ENCODE measurements at places on chromosomes 7 and 10.

GRCh38 chr7:92631850-92632487 is 41.8 kb upstream of the FAM133B start:
- no peak for DNase-seq

DNA sequence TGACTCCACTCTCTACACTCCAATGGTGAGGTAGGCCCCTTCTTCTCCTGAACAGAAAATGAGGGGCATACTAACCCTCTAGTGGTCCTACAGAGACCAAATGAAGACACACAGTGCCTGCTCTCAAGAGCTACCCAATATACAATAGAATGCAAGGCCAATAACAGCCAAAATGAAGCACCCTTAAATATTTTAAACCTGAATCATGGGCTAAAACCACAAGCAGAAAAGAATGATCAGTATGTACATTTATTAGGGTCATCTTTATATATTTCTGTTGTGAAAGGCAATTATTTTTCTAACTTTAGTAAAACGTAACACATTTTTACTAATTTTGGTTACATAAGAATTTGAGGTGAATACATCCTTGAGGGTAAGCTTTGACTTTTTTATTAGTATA is 49.9 kb upstream of the COL1A2 start:
- no peak for DNase-seq

GRCh38 chr10:14010101-14010558 is 320.6 kb downstream of the FRMD4A start:
- DNase-seq = no peak

DNA sequence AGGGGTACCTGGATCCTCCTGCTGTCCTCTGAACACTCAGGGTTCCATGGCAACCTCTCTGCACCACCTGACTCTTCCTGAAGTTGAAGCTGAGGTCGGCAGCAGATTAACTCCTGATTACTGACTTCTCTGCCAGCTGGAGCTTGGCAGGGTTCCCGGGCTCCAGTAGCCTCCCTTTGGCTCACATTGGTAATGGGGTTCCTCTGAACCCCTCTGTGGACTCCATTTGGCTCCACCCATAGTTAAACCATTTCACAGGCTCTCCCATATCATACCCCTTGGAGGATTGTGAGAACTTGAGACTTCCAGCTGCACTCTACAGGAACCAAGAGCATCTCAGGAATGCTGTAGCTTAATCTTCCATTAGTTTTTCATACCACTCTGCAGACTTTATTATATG is 292.5 kb downstream of the HDAC9 start:
- DNase-seq = no peak

- DNase-seq = no peak
Measured at GRCh38 chr10:98041352-98042043, 11.1 kb upstream of the CRTAC1 start.

GRCh38 chr7:2812114-2812487 is 32.0 kb downstream of the GNA12 start:
- no peak for DNase-seq

DNA sequence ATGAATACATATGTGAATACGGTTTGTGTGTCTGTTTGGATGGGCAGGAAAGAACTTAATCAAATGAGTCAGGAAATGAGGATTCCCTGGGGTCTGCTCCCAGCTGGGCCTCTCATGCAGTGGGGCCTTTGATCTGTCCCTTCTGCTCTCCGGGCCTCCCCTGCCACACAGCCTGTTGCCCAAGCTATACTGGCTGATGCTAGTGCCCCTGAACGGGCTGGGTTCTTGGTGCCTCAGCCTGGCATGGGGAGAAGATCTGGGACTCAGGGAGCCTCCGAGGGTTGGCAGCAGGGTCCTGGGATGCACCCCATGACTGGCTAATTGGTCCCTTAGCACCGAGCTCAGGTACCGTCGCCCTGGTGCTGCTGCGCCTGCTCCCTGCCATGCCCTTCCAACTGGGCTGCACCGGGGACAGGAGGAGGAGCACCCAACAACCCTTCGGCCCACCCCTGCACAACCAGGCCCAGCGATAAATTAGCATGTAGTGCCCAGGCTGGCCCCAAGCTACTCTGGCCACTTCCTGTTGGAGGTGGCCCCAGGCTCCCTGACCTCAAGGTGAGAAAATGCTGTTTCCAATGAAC is 59.9 kb upstream of the DUSP5 start:
- no peak for DNase-seq

- DNase-seq = no peak
Measured at GRCh38 chr7:151810441-151811232, 66.3 kb downstream of the PRKAG2 start.

GRCh38 chr10:111785921-111786320 is 397.6 kb downstream of the GPAM start:
- DNase-seq = no peak

- DNase-seq = no peak
Measured at GRCh38 chr7:14381306-14381705, 391.8 kb upstream of the ETV1 start.

DNA sequence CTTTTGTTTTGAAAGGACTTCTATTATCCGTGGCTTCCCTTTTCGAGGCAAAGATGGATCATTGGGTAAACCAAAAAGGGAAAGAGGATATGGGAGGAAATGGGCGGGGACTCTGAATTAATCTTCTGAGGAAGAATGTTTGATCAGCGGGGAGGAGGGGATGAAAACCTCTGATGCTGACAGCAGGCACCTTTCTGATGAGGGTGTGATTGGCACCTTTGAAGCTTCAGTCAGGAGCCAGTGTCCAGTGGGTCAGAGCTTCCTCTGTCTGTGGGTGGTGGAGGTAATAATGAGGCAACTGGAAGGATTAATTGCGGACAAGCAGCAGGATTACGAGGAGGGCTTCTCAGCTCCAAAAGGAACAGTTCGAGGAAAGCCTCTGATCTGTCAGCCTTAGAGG is 877.6 kb downstream of the LRMDA start:
- DNase-seq = no peak

GRCh38 chr10:91163869-91164474 is 56.5 kb upstream of the PCGF5 start:
- DNase-seq = peak; percentile 10

DNA sequence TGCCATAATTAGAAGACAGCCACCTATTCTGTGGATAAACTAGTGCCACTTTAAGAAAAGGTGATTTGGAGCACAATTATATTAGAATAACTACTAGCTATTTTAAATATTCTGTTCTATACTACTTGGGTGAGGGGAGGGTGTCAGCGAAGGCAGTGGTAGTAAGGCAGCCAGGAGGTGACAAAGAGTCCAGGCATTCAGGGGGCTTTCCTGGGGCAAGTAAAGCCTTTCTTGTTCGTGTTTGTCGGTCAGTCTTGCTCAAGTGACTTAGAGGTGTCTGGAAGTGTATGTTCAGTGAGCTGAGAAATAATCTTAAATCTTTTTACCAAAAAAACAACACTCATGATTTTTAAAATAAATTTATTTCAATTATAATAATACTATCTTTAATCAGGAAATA is 34.4 kb downstream of the ADD3 start:
- DNase-seq = no peak

- DNase-seq = no peak
Measured at GRCh38 chr10:35270100-35270499, 66.2 kb upstream of the CCNY start.

GRCh38 chr10:10307551-10307950 is 710.1 kb upstream of the CELF2 start:
- no peak for DNase-seq

- no peak for DNase-seq
Measured at GRCh38 chr10:124748166-124748565, 4.0 kb upstream of the FAM53B start.

DNA sequence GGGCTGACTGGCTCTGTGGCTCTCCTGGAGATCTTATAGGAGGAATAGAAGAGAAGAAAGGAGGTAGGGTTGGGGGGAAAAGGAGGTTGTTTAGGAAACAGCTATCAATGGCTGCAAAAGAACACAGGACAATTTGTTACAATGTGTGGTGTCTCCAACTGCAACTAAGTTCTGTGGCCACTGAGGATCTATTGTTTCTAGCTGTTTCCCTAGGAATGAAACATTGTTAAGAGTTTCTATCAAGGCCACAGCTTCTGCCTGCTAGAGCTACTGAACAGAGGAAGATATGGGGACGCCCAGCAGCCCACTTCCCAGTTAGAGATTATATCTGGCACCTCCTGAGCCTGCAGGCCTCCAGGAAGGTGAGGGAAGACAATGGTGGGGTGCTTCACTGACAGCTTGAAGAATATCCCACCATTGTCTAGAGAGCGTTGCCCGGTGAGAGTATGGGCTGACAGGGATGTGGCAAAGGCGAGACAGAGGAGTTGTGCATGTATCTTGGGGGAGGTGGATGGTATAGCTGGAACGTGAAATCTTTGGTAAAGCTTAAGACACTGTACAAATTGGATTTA is 4.0 kb downstream of the SCD start:
- no peak for DNase-seq

DNA sequence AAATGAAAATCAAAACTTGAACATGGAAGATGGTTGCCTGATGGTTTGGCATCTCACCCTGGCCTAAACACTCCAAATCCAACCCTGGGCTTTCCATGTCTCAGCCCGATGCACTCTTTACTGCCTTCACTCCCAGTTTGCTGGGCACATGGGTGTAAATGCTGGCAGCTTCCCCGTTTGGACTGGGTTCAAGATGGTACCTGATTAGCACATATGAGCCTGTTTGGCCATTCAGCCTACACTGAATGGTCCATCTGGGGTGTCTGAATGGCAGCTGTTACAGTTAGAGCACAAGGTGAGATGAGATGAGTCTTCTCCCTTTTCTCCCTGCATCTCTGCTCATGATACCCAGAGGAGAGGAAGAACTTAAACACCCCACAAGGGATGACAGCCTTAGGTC is 37.1 kb downstream of the ATXN7L1 start:
- DNase-seq = no peak

- DNase-seq = no peak
Measured at GRCh38 chr10:24238519-24239247, 29.7 kb downstream of the KIAA1217 start.

DNA sequence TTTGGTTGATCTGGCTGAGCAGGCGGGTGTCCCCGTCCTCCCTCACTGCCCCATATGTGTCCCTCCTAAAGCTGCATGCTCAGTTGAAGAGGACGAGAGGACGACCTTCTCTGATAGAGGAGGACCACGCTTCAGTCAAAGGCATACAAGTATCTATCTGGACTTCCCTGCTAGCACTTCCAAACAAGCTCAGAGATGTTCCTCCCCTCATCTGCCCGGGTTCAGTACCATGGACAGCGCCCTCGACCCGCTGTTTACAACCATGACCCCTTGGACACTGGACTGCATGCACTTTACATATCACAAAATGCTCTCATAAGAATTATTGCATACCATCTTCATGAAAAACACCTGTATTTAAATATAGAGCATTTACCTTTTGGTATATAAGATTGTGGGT is 26.9 kb upstream of the TRIM56 start:
- no peak for DNase-seq

DNA sequence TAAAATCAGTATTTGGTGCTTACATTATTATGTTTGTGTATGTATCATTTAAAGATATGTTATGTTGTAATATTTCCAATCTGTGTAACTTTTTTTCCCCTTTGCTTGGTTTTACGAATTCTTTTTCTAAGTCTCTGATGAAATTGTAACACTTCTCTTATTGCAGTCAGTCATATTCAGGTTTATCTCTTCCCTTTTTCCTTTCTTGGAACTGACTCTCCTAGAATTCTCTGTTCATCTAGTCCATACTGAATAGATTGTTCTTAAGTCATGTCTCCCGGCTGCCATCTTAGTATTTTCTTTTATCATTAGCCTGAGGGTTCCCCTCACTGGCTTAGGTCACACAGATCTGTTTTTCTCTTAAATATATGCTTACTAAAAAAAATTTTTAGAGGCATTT is 44.6 kb downstream of the PHTF2 start:
- no peak for DNase-seq

DNA sequence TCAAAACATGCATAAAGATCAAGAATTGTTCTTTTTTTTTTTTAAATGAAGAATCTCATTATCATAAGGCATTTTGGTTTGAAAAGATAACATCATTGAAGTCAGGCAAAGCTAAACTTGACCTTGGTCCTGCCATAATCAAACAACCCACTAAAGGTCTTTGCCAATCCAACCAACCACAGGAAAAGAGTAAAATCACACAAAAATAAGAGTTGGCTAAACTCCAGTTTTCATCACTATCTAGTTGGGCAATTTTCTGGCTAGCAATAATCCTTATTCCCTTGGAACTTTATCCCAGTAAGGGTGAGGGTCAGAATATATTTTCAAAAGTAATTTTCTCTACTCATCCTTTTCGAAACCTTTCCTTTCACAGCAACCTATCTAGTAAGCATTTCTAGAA is 62.4 kb downstream of the HIBADH start:
- no peak for DNase-seq

- no peak for DNase-seq
Measured at GRCh38 chr7:110944966-110945644, 145.8 kb upstream of the LRRN3 start.

DNA sequence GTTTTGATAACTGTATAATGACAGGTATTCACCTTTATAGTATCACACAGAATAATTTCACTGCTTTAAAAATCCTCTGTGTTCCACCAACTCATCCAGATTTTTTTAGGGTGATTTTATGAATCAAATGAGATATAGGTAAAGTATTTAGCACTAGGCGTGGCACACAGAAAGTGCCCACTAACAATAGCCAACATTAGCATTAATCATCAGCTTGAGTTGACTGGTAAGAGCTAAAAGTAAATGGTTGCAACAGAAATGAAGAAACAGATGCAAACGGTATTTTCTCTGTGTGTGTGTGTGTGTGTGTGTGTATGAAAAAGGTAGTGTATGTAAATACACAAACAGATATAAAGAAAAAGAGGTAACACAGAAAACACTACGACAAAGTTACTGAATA is 378.8 kb upstream of the ETV1 start:
- no peak for DNase-seq

- DNase-seq = no peak
Measured at GRCh38 chr7:141416650-141417270, 134.4 kb upstream of the AGK start.

GRCh38 chr7:1081931-1082401 is 5.9 kb upstream of the GPER1 start:
- DNase-seq = no peak

DNA sequence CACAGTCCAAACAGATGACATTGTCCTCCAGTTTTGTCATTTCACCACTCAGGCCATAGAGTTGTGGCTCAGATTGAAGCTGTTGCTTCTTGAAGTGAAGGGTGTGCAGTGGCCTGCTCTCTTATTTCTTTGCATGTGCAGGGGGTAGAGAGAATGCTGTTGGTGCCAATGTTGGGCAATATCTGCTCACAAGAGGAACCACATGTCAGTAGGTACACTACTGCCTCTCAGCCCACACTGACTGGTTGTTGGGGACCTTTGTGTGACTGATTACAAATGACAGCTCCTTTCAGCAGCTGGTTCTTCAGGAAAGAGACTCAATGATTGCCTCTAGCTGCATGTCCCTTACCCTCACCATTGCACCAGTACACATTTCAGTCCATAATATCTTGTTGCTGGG is 21.9 kb upstream of the SFTPA1 start:
- no peak for DNase-seq

- no peak for DNase-seq
Measured at GRCh38 chr10:78996792-78997129, 72.0 kb upstream of the ZMIZ1 start.

DNA sequence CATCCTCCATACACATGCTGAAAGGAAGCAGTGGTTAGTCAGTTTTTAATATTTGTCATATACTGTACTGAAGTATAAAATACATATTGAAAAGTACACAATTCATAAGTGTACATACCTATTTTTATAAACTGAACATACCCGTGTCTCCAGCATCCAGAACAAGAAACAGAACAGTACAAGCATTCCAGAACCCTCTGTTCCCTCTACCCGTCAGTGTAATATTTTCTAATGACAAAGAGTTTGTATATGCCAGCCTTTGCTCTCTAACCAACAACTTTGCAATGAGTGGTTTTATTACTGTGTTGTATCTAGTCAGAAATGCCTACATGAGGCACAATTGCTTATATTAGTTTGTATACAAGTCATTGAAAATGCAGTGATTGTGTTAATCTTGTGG is 18.7 kb upstream of the RAB18 start:
- no peak for DNase-seq
